Mesothelial cell of epicardium (in vitro differentiated cells): ENCODE measurements at places on chromosomes 7 and 10. TPM values are rescaled to one million over a fixed set of nuclear protein-coding genes. Genes with fewer than 3 reads are reported as not detected.

DNA sequence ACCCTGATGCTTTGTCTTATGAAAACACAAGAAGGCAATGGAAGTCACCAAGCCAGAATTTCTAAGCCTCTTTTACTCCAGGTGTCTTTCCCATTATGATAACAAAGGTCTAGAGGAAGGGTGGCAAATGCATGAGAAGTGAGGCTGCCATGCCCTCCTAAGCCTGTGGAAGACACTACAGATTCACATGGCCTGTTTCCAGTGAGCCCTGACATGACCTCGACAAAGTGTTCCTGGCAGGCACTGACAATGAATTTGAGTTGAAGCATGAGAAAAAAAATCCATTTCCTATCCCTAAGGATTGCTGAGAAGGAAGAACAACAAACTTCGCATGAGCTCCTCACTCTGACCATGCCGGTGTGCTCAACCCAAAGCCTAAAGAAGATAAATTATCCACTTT is 268.0 kb downstream of the HTR7 start:
- no peak for DNase-seq

GRCh38 chr7:150569245-150569955 is 2.2 kb downstream of the GIMAP4 start:
- DNase-seq: no peak

GRCh38 chr10:34761453-34761852 is 53.6 kb downstream of the PARD3 start:
- no peak for DNase-seq

DNA sequence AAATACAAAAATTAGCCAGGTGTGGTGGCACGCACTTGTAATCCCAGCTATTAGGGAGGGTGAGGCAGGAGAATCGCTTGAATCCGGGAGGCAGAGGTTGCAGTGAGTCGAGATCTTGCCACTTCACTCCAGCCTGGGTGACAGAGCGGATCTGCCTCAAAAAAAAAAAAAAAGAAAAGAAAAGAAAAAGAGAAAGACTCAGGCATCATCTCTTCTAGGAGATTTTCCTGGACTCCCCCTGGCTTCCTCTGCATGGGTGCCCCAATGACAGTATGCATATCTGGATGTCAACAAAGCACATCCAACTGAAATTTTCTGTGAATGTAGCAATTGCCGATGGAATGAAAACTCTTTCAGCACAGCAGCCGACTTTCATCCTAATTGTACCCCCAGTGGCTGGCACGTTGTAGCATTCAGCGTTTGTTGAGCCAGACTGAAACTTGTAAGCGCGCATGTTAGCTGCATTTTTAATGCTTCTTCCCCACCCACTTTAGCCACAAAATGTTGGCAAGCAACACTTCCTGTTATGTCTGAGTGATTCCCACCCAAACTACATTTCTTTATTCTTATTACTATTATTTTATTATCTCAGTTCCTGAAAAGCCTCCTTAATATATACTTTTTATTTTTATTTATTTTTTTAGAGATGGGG is 70.2 kb downstream of the PRTFDC1 start:
- no peak for DNase-seq

DNA sequence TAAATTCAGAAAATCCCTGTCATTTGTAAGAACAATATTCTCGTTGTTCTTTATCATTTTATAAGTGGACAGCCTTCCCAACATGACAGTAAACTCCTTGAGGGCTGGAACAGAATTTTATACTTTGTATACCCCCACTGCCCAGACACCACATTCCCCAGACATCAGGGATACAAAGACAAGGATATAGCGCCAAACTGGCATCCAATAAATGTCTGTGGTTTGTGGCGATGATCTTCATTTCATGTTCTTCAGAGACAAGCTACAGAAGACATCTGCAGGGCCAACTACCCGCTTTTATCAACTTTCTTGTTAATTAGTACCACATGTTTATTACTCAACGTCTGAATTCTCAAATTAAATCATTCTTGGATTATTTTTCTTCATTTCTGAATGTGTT is 155.9 kb downstream of the ATE1 start:
- no peak for DNase-seq

DNA sequence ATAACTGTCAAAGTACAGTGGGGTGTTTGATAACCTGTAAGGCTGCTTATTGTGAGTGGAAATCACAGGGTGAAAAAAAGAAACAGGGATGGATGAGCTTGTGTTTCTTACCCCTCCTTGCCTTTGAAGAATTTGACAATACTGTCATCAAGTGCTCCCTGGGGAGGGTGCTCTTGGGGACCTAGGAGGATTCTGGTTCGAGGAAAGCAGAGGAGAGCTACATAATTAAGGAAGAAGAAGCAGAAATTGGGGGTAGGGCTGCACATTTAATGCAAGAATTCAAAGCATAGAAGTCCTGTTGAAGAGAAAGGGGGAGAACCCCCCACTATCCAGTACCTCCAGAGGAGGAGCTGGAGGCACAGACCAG is 208.1 kb upstream of the PHYHIPL start:
- DNase-seq: no peak

GRCh38 chr7:129870668-129871067 is 82.1 kb downstream of the UBE2H start:
- no peak for DNase-seq

GRCh38 chr7:17638727-17639126 is 301.6 kb downstream of the SNX13 start:
- DNase-seq: no peak

DNA sequence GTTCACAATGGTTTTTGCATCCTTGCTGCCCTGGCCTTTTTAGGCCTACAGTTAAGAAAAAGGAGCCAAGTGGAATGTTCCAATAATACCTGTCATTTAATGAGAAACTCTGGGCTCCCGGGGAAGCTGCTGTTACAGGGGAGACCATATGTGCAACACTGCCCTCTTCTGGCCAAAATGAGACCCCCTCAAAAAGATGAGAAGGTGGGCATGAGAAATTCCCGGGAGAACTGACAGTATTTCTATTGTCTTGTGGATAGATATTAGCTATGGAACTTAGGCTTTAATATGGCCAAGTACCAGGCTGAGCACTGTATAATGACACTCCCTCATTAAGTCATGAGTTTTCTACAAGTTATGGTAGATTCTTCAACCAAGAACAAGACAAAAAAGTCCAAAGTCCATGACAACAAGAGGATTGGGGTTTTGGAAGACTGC is 99.4 kb downstream of the CCDC3 start:
- peak; percentile 65 for DNase-seq

GRCh38 chr10:72083790-72084459 is 4.4 kb downstream of the SPOCK2 start:
- no peak for DNase-seq

GRCh38 chr10:27100813-27101347 is 586 bp upstream of the ANKRD26 start:
- no peak for DNase-seq

DNA sequence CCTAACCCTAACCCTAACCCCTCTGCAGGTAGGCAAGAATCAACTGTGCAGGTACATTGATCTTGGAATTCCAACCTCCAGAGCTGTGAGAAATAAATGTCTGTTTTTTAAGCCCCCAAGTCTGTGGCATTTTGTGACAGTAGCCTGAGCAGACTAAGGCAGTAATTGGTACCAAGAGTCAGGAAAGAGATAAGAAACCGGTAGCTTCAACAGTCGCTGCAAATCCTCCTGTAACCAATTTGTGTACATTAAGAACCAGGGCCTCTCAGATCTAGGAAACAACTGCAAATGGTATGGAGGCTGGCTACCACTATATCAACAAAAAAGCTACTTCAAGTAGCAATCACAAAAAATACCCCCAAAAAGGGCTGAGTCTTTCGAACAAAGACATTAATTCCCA is 67.3 kb downstream of the DOCK4 start:
- DNase-seq: no peak

GRCh38 chr10:70763567-70763966 is 21.6 kb downstream of the TBATA start:
- DNase-seq: peak; percentile 2

GRCh38 chr7:134480730-134481129 is 21.8 kb upstream of the AKR1B1 start:
- DNase-seq: no peak

DNA sequence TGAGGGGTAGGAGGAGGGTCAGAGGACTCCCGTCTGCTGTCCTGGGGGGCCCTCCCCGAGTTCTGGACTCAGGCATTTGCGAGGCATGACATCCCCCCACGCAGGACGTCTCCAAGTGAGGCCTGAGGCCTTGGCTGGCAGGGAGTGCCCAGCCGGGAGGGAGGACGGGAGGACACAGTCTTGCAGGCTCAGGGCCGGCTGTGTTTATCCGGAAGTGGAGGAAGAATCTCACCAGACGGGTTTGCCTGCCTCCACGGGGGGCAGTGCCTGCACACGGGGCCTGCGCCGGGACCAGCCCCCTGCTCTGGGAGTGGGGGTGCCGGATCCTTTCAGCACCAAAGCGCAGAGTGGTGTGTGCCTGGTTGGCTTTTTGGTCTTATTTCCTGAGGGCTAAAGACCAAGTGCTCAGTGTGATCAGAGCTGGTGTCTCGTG is 10.9 kb downstream of the PWWP2B start:
- peak; percentile 89 for DNase-seq

- DNase-seq: no peak
Observed at GRCh38 chr7:158258411-158259130, 329.1 kb downstream of the PTPRN2 start.

GRCh38 chr7:158110034-158110590 is 477.5 kb downstream of the PTPRN2 start:
- no peak for DNase-seq

- no peak for DNase-seq
Observed at GRCh38 chr7:98287486-98287959, 6.0 kb downstream of the BRI3 start.

GRCh38 chr7:156735851-156736250 is 95.3 kb downstream of the RNF32 start:
- no peak for DNase-seq

DNA sequence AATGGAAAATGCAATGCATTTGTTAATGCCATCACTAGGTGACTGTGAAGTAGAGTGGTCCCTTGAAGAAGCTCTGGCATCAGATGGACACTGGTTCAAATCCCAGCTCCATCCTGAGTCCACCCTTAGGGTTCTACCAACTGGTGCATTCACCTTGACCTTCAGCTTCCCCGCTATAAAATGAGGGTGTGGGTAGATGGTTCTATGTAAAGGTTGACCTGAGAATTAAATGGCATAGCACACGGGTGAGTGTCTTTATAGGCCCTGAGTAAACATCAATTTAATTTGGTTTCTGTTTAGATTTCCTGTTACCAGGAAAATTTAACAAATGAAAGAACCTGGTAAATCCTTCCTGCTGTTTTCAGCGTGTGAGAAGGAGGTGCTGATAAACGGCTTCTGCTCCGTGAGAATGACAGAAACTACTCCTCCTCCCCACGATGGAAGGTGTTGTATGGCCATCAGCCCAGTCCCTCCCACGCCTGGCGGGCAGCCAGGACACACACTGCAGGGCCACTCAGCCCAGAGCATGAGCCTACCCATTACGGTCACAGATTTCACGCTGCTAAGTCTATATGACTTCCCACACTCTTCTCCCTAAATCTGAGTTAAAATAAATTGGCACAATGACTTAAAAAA is 210.1 kb downstream of the TNS3 start:
- DNase-seq: no peak

GRCh38 chr10:132101529-132101928 is 35.8 kb downstream of the JAKMIP3 start:
- DNase-seq: peak; percentile 34

DNA sequence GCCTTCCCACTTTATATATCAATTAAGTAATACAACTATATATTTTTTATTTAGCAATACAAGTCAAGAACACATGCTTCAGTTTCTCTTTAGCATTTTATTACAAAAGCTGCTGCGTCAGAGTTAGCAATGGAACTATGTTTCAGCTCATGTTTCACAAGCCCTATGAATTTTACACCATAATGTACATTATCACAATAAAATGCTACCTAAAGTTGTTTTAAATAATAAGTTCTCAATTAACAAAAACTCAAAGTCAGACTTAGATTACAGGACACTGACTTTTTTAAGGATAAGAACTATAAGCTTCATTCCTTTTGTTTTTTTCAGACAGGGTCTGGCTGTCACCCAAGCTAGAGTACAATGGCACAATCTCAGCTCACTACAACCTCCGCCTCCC is 52.3 kb downstream of the EZH2 start:
- DNase-seq: no peak

DNA sequence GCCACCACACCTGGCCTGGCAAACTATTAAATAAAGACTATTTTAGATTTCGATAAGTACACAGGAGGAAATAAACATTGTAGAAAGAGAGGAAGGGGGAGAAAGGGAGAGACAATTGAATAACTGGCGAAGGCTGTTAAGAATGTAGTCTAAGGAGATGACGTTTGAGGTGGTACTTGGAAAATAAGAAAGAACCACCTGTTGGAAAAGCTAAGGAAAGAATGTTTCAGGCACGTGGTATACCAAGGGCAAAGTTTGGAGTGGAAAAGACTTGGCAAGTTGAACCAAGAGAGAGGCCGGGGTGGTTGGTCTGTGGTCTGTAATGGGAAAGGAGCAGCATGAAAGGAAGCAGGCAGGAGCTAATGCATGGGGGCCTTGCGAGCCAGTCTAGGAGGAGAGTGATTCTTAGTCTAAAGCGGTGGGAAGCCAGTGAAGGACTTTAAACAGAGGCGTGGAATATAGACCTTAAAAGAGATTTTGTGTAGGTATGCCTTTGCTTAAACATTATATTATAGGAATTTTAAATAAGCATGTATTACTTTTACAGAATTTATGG is 9.4 kb downstream of the ING3 start:
- no peak for DNase-seq

DNA sequence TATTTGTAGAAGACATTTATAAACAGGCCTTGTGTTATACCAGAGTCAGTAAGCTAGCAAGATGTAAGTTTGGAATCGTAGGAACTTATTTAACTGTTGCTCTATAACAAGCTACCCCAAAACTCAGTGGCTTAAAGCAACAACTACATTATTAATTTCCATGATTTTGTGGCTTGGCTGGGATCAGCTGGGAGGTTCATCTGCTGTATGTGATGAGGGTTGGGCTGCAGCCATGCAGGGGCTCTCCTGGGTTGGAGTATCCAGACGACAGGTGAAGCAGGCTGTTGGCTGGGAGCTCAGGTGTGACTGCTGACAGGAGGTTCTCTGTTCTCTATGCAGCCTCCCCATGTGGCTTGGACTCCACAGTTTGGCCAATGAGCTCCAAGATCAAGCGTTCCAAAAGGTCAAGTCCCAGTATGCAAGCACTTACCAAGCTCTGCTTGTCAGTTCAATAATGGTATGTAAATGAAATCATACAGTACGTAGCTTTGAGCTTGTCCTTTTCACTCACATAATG is 52.4 kb downstream of the GPR26 start:
- DNase-seq: no peak

- no peak for DNase-seq
Observed at GRCh38 chr7:90216080-90216674, 4.6 kb downstream of the STEAP2 start.

GRCh38 chr7:73644688-73645286 is 20.5 kb upstream of the MLXIPL start:
- DNase-seq: no peak

ZP3 gene
- 0.41 to 0.89 TPM in 2 of 3 replicates, not detected in the other for total RNA-seq

PCBD1 gene
- total RNA-seq: 50.5 to 51.7 TPM (median 51.4 TPM) in 3 replicates

IDI2 gene
- not detected in 3 replicates for total RNA-seq

NAPEPLD gene
- total RNA-seq: 17.0 to 17.5 TPM (median 17.0 TPM) in 3 replicates

TMEM225B gene
- total RNA-seq: 2.5 to 3.6 TPM (median 3.2 TPM) in 3 replicates

ITIH5 gene
- 17.2 to 21.0 TPM (median 20.9 TPM) in 3 replicates for total RNA-seq

PNLIP gene
- total RNA-seq: not detected in 3 replicates

PTPRZ1 gene
- 2.8 to 3.4 TPM (median 3.0 TPM) in 3 replicates for total RNA-seq

PCGF5 gene
- total RNA-seq: 11.4 to 13.6 TPM (median 11.6 TPM) in 3 replicates

IKZF1 gene
- total RNA-seq: 1.7 to 2.5 TPM (median 1.8 TPM) in 3 replicates

TNPO3 gene
- 37.7 to 40.2 TPM (median 40.2 TPM) in 3 replicates for total RNA-seq
